ENCODE measurements at places on chromosomes 1 and 21.

DNA sequence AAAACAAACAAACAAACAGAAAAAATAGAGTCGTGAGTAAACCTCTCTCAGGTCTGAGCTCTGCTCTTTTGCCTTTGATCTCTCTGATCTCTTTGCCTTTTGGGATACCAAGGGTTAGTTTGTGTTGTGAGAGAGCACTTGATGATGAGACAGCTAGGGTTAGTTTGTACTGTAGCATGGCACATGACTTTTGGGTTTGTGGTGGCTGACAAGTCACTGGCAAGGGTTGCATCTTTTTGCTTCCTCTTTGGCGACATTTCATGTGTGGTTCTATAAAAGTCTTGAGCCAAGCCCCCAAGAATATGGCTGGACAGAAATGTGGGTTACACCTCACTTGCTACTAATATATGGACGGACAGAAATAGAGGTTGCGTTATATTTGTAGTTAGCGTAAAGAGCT is 60.5 kb downstream of the TESK2 start:
- no peak for DNase-seq

DNA sequence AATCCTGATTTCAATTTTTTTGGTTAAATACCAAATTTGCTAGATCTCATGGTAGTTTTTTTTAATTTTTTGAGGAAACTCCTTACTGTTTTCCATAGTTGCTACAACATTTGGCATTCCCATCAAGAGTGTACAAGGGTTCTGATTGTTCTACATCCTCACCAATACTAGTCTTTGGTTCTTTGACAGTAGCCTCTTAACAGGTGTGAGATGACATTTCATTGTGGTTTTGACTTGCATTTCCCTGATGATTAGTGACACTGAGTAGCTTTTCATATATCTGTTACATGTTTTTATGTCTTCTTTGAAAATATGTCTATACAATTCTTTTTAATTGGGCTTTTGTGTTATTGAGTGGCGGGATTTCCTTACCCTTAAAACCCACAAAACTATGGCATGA is 20.9 kb upstream of the RGS13 start:
- DNase-seq = no peak

DNA sequence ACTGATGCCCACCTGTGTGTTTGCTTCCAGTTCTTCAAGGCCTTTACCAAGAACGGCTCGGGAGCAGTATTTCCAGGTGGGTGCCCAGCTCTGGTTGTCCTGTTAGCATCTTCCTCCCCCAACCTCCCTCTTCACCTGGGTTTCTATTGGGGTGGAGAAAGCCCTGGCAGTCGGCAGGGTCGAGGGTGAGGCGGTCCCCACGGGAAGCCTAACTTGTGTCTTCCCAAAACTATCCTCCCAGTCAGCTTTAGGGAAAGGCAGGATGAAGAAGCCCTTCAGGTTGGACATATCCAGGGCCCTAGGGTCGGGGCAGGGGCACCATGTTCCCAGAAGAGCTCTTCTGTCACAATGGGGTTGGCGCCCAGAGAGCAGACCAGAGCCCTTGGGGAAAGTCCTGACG is 20.6 kb downstream of the QSOX1 start:
- DNase-seq = no peak

GRCh38 chr1:33247545-33247944 is 8.7 kb upstream of the ZNF362 start:
- no peak for DNase-seq

GRCh38 chr1:209095627-209096595 is 487.6 kb upstream of the CAMK1G start:
- DNase-seq = no peak
